ENCODE measurements at places on chromosomes 5 and 9.

DNA sequence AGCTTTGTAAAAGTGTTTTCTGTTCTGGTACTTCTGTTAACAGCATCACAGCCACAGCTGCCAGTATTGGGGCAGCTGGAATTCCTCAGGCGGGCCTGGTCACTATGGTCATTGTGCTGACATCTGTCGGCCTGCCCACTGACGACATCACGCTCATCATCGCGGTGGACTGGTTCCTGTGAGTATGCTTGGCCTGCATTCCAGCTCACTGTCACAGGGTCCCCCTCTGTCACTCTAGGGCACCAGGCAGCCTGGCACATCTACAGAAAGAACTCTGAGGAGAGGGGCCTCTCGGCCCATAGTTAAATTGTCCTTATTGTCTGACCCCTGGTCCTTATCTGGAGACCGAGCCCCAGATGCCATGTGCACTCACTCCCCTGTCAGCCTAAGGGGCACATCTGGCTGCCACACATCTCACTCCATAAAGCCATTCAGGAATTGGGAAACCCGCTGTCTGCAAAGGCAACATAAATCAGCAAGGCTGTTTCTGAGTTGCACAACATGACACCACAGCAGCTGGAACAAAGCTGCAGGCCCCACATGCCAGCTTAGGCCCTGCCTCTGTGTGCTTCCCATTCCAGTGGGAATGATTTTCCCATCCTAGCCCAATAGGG, 77.5 kb downstream of the SLC1A3 start:
- no peak for DNase-seq

DNA sequence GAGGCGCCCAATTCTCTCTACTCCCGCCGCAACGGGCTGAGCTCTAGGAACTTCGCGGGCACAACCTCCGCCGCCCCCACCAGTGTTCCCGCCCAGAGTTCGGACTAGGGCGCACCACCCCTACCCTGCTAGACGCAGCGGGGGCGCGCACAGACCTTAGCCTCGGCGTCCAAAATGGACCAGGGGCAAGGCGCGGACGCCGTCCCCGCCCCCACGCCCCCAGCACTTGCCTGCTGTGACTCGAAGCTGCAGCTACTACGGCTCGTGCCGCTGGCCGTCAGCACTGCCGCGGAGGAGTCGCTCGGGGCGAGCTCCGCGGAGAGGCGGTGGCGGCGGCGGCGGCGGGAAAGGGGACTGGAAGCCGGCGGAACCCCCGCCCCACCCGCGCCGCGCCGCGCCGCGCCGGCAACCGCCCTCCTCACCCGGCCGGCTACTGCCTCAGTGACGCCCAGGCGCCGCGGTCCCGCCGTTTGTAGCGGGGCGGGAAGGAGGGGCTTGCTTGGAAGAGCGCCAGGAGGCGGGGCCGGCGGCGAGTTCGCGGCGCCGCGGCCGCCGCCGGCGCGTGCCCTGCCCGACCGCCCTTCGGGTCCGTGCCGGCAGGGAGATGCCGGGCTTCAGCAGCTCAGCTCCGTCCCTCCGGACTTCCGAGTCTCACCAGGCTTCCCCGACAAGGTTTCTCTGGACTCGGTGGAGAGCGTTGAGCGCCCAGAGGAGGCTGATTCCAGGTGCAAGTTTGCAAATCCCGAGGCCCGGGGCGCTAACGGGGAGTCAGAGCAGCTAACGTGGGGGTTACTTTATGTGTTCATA, 4.5 kb downstream of the ELAVL2 start:
- DNase-seq: peak; percentile 54

DNA sequence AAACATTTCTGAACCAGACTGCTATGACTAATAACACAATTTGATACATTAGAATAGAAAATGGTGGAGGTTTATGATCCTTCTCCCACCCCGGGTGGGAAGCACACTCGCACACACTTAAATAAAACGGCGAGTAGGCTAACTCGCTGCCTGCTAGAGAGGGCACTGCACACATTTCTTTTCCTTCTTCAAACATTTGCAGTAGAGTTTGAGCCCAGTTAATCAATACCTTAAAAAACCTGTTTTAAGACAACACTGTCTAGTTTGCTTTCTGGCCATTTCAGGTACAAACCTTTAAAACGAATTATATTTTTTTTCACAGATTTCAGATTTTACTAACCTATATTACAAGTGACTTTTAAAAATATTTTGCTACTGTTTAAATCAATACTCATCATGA, 63.5 kb downstream of the EFNA5 start:
- no peak for DNase-seq

DNA sequence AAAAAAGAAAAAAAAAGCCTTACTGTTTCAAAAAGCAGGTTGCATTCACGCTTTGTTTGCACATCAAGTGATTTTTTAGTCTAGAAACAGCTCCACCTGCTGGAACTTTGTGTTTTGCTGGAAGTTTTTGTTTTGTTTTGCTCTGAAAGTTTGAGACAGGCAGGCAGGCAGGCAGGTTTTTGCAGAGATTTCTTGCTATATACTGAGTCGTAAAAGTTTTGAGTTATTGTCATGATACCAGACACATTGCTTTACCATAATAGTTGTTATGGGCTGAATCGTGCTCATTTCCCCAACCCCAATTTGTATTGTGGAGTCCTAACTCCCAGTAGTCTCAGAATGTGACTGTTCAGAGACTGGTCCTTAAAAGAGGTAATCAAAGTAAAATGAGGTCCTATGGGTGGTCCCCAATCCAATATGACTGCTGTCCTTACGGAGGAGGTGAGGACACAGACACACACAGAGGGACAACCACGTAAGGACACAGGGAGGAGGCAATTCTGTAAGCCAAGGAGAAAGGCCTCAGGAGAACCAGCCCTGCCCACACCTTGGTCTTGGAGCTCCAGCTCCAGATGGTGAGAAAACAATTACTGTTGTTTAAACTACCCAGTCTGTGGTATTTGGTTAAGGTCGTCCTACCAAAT, 20.9 kb downstream of the OR2Y1 start:
- DNase-seq: peak; percentile 86

DNA sequence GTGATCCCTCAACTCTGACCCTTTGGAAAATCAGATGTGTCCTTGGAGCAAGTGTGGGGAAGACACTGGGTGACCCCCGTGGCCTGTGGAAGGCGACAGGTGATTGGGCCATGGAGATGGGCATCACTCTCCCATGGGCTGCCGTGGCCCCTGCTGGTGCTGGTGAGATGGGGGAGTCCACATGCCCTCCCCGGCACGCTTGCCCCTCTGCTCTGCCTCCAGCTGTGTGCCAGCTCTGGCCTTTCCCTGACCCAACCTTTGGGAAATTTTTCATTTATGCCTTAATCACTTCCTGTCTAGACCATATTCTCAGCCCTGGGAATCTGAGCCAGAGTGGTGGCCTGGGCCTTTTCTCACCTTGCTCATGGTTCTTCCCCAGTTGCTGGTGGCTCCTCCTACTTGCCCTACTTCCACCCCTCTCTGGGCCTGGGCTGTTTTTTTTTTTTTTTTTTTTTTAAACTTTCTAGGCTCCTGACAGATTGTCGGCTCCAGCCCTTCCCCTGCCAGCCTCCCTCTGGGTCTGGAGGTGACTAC, 56.6 kb downstream of the RGS3 start:
- DNase-seq: peak; percentile 24

GRCh38 chr9:135785013-135785575, 83.1 kb downstream of the KCNT1 start:
- DNase-seq: no peak

DNA sequence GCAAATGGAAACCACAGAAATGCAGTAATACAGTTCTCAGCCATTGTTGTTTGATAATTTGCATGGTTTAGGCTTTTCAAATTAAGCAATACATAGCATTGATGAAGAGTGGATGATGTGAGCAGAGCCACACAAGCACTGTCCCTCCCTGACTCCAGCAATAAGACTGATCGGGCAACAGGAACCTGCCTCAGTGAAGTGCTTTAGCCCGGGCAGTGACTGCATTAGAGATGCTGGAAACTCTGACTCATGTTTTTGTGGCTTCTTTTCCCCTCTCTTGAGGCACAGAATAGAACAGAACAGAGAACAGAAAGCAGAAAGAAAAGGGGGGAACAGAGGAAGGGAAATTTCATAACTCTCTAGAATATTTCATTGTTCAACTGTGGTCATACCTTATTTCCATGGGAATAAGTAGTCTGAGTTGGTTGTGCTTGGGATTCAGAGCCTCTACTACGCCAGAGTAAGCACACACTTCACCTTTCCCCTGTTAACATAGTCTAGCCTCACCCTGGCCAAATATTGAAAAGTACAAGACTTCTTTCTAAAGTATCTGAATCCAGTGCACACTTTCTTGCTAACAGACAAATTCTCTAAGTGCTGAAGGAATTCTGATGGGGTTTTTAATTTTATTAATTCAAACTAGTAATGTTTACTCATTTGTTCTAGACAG, 164.8 kb upstream of the VCAN start:
- peak; percentile 51 for DNase-seq

GRCh38 chr5:174311121-174311520, 265.6 kb downstream of the NSG2 start:
- DNase-seq: no peak

DNA sequence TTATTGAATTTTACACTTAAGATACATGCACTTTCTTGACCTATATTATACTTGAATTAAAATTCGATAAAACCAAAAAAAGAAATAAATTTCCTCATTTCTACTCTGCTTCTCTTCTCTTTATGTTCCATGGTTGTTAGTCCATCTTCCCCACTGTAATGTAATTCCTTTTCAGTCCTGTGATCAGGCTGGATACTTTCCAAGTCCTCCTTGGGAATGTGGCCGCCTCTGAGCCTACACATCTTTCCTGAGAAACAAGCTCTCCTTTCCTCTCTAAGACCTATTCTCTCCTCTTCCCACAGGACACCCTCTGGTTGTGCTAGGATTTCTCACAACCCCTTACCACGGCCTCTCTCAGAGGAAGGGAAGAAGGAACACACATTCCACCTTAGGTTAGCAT, 285.1 kb downstream of the DNAH5 start:
- DNase-seq: peak; percentile 22

DNA sequence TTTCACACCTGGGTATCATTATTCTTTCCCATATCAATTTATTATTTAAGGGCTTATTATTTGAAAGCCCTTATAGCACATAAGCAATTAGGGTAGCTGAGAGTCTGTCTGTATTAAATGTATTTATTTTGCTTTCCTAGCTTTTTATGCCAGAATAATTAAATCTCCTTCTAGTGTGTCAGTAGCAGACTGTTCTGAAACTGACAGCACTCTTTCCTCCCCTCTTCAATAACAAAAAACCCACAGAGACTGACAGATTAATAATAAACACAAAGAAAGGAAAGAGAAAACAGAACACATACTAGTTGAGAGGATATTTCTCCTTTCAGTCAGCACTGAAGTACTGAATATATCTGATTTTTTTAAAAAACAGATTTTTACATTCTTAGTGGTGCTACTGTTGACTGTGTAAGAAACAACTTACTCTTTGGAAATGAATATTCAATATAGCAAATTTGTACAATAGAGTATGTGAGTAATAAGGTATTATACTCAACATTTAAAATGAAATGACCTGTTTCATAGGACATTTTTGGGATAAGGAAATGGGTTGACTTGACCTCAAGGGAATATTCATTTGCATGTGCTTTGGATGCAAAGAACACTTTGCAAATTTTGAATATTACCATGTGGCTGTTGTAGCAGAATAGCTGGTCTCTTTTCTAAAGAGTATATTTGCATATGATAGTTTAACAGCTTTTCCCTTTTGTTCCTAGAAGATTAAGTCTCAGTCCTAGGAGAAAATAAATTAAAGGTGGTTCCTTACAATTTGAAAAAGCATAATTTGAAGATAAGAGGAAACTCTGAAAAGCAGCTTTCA, 208.3 kb downstream of the SPATA31D1 start:
- no peak for DNase-seq

All from PC-3 (cell line).